ENCODE measurements at places on chromosomes 1 and 21.

GRCh38 chr21:36658926-36659325, 40.0 kb upstream of the SIM2 start:
- no peak for DNase-seq

DNA sequence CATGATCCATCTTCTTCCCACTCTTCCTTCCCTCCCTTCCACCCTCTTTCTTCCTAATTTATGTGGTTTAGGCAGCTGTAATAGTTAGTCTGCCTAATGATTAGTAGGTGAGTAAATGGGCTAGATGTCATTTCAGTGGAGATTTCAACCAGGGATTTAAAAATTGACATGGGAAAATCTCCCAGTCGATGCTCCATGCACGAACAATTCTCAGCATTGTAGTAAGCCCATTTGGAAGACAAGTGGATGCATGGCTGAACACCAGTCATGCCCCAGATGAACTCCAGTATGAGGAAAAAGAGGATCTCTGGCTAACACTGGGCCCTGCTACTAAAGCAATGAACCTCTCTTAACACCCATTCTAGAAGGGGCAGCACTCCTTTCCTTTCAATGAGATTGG, 25.3 kb downstream of the CHI3L2 start:
- DNase-seq, result no peak

DNA sequence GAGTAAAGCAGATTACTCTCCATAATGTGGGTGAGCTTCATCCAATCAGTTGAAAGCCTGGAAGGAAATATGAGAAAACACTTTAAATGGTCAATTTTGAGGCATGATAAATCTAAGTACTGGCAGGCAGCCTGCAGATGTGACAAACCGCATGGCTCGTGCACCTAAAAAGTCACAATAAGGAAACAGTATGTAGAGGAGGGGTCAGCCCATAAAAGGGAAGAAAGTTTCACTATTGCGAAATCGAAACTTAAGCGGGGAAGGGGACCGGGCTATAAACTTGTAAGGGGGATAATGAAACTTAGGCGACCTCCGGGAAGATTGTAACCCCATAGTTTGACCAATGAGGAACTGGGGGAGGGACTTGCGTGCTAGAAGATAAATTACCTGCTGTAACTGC, 109.8 kb downstream of the PLPPR4 start:
- no peak for DNase-seq

DNA sequence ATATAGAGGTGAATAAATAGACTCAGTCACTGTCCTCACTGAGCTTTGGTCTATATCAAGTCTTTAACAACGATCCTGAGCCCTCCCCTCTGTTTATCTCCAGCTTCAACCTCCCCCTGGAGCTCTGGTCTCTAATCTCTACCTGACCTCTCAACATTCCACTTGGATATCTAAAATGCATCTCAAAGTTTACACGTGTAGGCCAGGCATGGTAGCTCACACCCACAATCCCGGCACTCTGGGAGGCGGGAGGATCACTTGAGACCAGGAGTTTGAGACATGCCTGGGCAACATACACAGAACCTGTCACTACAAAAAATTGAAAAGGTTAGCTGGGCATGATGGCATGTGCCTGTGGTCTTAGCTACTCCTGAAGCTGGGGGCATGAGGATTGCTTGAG, 53.4 kb downstream of the GADD45A start:
- DNase-seq, result no peak

DNA sequence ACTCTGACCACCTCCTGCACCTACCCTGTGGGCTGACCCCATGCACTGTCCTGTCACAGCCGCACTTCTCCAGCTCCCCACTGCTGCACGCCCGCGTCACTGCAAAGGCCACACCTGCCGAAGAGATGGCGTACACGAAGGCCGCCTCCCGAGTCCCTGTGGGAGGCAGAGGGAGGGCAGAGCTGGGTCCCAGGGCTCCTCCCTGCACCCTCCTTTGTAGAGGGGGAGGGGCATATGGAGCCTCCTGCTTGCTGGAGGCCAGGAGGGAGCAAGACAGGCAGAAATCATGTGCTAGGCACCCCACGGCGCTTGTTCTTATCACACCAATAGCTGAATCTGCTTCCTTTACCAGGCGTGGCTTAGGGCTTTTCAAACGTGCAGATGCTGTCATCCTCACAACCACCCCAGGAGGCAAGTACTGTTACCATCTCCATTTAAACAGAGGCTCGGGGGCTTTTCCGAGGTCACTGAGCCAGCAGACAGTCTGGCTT, 21.4 kb downstream of the WNT4 start:
- no peak for DNase-seq

GRCh38 chr1:200891774-200892157, 2.9 kb upstream of the INAVA start:
- DNase-seq, result no peak

DNA sequence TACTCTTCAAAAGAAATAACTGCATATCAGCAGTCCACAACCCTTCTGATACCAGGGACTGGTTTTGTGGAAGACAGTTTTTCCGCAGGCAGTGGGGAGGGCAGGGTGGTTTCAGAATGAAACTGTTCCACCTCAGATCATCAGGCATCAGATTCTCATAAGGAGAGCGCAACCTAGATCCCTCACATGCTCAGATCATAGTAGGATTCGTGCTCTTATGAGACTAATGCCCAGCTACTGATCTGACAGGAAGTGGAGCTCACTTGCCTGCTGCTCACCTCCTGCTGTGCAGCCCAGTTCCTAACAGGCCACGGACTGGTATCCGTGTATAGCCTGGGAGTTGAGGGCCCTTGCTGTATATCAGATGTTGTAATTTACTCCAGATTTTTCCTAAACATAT, 11.5 kb downstream of the RO60 start:
- DNase-seq, result no peak

All from MCF 10A (cell line).